ENCODE measurements at places on chromosomes 3 and 15.

- no peak for DNase-seq
Measured at GRCh38 chr3:43260412-43260811, 25.9 kb upstream of the SNRK start.

GRCh38 chr3:126711121-126711760 is 7.2 kb downstream of the CHCHD6 start:
- no peak for DNase-seq

DNA sequence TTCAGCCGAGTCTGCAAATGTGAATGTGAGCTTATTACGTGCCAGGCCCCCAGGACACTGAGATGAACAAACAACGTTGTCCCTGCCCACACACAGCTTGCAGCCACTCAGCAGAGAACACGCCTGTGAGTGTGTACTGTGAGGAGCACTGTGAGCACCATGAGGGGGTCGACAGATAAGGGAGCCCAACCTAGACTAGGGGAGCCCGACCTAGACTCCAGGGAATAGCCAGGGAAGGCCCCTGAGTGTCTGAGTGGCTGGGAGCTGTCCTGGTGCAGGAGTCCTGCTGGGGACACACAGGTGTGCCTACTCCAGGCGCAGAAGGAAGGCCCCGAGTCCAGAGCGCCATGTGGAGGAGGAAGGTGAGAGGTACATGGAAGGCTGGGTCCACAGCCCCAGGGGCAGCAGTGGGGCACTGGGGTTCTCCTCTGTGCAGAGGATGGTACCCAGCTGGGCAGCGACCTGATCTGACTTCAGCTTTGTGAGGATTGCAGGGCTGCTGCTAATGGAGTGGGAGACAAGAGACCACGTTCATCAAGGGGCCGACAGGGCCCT is 36.5 kb downstream of the MGLL start:
- DNase-seq: no peak

DNA sequence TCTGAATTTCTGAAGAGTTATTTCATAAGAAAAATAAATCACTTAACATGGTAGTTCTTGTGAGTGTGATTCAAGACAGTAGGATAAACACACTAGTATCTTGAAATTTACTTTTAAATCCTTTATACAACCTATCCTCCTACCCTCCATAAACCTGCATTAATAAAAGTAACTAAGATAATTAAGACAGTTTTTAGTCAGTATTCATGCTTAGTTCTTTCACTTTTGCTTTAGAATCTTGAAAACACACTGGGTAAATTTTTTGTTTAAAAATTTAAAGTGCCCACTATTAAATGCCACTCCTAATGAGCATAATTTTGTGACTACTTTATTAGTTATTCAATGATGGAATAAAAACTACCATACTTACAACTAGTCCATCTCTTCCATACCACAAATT is 28.8 kb downstream of the GOLIM4 start:
- DNase-seq: no peak

- DNase-seq: no peak
Measured at GRCh38 chr3:156024904-156025533, 95.4 kb upstream of the KCNAB1 start.

GRCh38 chr3:170610321-170610884 is 24.5 kb upstream of the SLC7A14 start:
- DNase-seq: no peak

DNA sequence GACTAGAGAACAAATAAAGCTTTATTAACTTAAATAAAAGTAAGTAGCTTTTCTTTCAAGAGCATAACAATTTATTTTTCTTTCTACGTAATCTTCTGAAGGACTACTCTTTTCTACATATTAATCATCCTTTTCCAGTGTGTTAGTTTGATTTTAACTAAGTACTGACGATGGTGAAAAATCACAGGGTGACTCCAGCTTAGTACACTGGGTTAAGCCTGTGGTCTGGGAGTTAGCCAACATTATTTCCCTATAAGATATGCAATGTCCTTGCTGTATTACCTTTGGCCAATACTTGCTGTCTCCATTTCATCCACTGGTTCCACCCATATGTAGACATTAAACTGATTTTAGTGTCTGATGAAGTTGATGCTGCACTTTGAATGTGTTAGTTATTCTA is 508.6 kb upstream of the SUCLG2 start:
- DNase-seq: no peak

DNA sequence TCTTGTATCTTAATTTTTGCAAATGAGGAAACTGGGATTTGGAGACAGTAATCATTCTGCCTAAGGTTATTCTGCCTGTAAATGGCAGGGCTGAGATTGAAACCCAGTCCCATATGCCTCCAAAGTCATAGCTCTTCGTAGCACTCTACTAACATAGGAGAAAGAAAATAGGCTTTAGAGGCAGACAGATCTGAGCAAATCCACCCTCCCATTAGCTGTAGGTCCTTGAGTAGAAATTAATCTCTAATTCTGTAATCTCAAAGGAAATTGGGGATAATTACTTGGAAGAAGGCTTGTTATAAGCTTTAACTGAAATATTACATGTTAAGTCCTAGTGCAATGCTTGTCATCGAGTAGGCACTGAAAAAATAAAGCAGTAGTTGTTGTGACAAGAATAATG is 252.1 kb upstream of the PEX5L start:
- DNase-seq: no peak

All from Panc1 (cell line).